AG09309 (cell line): ENCODE measurements at places on chromosomes 2 and 18.

DNA sequence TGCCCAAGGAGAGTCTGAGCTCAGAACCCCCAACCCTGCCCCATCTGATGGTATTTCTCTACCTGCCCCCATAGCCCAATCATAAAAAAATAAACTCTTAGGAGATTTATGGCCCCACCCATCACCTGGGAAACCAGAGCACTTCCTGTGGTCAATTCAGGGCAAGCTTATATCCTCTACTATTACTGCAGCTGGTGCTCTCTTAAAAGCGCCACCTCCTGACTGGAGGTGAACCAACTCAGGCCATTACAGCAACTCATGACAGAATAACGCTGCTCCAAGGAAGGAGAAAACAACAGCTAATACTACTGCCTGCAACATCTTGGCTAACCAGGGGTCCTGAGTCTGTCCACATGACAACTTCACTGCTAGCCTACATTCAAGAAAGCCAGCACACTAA lies 195.7 kb downstream of the MTCL1 start:
- DNase-seq = no peak

DNA sequence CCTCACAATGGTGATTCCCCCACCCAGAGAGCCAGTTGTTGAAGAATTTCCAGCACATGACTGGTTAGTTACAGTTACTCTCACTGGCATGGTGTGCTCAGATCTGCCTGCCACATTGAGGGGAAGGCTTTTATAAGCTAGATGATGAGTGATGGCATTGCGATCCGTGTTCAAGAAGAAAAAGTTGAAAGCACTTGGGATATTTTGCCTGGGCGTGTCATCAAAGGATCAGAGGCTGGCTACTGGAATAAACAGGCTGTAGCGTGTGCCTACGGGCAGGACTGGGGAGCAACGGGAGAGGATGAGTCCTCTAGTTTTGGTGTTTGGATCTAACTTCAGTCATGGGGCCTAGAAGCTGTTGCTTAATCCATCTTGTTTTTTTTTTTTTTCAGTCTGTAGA lies 175.0 kb downstream of the SETBP1 start:
- DNase-seq = no peak

- DNase-seq = no peak
These were observed 294.7 kb downstream of the MEIS1 start for GRCh38 chr2:66729416-66730330.

DNA sequence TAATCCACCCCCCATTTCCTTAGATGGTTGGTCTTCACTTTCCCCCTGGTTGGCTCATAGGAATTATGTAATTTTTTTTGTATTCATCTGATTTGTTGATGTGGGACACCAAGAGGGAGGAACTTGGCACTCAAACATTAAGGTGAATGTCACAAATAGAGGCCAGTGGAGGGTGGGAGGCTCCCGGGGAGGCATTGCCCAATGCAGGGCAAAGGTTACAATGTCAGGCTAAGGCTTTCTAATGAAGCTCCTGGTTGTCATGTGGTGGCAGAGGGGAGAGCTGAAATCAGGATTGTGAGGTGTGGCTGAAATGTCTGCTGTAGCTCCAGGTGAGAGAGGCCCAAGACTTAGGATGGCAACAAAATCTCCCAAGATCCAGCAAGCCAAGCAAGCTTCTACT lies 42.7 kb downstream of the MPHOSPH10 start:
- DNase-seq = no peak

GRCh38 chr2:82055846-82056245 lies 1751.3 kb upstream of the LRRTM1 start:
- no peak for DNase-seq

- DNase-seq = no peak
These were observed 38.0 kb upstream of the YWHAQ start for GRCh38 chr2:9668687-9669345.

- no peak for DNase-seq
These were observed 145.5 kb upstream of the ITGA6 start for GRCh38 chr2:172281648-172282570.
